Neural cell (in vitro differentiated cells): ENCODE measurements at places on chromosomes 5 and 9. TPM values are rescaled to one million over a fixed set of nuclear protein-coding genes. Genes with fewer than 3 reads are reported as not detected.

Gene RAB3C
- polyA plus RNA-seq = 94.3 and 104 TPM in 2 replicates

Gene RBM22
- 65.9 and 67.9 TPM in 2 replicates for polyA plus RNA-seq

Gene CDC20B
- polyA plus RNA-seq = 0.28 TPM in 1 of 2 replicates, not detected in the other

Gene FYB1
- polyA plus RNA-seq = not detected in 2 replicates

Gene KCNMB1
- not detected in 2 replicates for polyA plus RNA-seq

Gene CNTNAP3
- polyA plus RNA-seq = 5.4 and 7.6 TPM in 2 replicates

Gene IL33
- not detected in 2 replicates for polyA plus RNA-seq
